ENCODE measurements at places on chromosomes 7 and 10.

DNA sequence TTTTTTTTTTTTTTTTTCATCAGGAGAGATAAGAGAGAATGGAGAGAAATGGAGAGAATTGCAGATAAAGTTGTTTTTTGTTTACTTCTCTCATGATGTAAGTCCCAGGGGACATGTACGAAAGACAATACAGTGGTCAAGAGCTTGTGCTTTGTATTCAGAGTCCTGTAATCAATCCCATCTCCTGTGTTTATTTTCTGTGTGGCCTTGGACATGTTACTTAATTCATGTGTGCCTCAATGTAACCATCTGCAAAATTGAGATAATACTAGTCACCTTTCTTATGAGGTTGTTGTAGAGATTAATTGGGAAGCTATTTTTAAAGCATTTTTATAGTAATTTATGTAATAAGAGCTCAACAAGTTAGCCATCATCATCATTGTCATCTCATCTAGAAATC is 117.5 kb downstream of the CDK14 start:
- no peak for DNase-seq

DNA sequence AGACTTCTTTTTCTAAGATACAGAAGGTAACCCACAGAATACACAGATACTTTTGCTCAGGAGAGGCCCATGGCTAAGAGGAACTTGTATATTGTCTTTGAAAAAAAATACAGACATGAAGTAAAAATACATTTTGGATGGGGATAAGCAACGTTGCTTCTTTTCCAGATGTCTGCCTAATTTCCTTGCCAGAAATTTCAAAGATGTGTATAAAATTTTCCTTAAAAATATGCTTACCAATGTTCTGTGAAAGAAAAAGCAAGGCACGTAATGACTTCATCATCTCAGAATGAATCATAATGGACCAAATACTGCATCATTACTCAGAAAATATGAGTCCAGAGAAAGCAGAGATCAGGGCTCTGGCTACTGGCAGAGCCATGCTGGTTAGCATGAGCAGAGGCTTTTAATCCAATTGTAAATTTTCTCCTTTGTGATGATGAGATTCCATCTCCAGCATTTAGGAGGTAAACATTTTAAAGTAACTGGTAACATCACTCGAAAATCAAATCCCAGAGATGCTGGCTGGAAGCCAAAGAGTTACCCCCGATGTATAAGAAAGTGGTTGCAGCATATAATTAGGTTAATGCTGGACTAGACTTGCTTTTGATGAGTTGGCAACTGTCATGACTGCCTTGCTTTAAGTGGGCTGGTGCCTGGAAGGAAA is 272.5 kb downstream of the SEMA3A start:
- no peak for DNase-seq

GRCh38 chr10:11846542-11846941 is 23.4 kb downstream of the PROSER2 start:
- no peak for DNase-seq

GRCh38 chr7:132569884-132570614 is 6.2 kb downstream of the PLXNA4 start:
- no peak for DNase-seq

GRCh38 chr7:39324139-39324760 is 242.0 kb upstream of the YAE1 start:
- no peak for DNase-seq

- DNase-seq: no peak
Observed at GRCh38 chr7:106514881-106515280, 146.1 kb downstream of the CCDC71L start.

- no peak for DNase-seq
Observed at GRCh38 chr7:20229081-20229480, 11.9 kb upstream of the MACC1 start.

DNA sequence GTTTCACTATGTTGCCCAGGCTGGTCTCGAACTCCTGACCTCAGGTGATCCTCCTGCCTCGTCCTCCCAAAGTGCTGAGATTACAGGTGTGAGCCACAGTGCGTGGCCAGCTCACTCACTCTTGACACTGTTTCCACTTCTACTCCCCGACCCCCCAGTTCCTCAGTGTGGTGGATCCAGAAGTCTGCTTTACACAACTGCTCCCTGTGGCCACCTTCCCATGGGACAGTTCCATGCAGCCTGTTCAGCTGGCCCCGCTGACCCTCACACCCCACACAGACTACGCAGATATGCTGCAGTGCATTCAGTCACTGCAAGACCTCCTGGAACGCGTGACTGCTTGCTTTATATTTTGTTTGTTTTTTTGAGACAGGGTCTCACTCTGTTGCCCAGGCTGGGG is 86.4 kb downstream of the SEPTIN14 start:
- no peak for DNase-seq

GRCh38 chr10:34141032-34141680 is 673.9 kb downstream of the PARD3 start:
- no peak for DNase-seq

- no peak for DNase-seq
Observed at GRCh38 chr10:5305374-5305773, 59.4 kb upstream of the UCN3 start.

GRCh38 chr7:127476618-127477017 is 84.1 kb upstream of the ZNF800 start:
- DNase-seq: no peak

GRCh38 chr10:42553064-42553407 is 85.3 kb downstream of the ZNF33B start:
- DNase-seq: no peak

DNA sequence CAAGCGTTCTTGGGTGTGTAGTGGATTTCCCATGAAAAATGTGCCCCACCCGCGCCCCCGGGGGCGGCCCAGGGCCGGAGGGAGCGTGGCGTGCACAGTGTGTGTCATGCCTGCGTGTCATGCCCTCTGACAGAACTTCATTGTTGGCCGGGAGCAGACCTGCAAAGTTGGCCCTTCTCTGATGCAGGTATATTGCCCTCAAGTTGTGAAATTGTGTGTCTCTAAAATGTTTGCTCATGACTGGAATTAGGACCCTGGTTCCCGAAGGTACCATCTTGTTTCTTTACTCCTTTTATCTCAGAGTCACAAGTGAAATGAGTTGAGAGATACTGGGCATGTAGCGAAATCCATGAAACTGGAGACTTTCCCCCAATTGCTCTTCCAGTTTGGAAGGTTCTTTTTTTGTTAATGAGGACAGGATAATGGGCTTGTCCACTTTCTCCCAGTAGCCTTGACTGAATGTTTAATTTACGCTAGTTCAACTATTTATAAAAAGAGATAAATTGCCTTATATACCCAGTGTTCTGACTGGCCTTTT is 26.2 kb downstream of the ADK start:
- DNase-seq: peak; percentile 58

GRCh38 chr10:46247808-46248569 is 38.8 kb upstream of the ANTXRL start:
- no peak for DNase-seq

GRCh38 chr10:92284112-92284704 is 6.7 kb downstream of the CPEB3 start:
- DNase-seq: no peak

- DNase-seq: no peak
Observed at GRCh38 chr10:86583983-86584382, 62.4 kb upstream of the WAPL start.

- DNase-seq: no peak
Observed at GRCh38 chr10:132187430-132188138, 836 bp downstream of the DPYSL4 start.

DNA sequence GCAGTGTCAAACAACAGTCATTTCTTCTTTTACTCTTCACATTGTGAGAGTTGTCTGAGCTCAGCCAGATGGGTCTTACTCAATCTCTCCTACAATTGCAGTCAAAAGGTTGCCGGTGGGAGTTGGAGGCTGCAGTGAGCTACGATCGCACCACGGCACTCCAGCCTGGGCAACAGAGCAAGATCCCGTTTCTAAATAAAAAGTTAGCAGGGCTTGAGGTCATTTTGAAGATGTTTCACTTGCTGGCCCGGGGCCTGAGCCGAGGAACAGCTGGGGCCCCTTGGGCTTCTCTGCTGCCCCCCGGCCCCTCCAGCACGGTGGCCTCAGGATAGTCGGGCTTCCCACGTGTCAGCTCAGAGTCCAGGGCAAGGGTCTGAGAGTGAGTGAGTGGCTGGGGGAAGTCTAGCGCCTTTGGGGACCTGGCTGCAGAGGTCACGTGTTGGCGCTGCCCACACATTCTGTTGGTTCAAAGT is 40.4 kb downstream of the GTF2IRD1 start:
- no peak for DNase-seq

DNA sequence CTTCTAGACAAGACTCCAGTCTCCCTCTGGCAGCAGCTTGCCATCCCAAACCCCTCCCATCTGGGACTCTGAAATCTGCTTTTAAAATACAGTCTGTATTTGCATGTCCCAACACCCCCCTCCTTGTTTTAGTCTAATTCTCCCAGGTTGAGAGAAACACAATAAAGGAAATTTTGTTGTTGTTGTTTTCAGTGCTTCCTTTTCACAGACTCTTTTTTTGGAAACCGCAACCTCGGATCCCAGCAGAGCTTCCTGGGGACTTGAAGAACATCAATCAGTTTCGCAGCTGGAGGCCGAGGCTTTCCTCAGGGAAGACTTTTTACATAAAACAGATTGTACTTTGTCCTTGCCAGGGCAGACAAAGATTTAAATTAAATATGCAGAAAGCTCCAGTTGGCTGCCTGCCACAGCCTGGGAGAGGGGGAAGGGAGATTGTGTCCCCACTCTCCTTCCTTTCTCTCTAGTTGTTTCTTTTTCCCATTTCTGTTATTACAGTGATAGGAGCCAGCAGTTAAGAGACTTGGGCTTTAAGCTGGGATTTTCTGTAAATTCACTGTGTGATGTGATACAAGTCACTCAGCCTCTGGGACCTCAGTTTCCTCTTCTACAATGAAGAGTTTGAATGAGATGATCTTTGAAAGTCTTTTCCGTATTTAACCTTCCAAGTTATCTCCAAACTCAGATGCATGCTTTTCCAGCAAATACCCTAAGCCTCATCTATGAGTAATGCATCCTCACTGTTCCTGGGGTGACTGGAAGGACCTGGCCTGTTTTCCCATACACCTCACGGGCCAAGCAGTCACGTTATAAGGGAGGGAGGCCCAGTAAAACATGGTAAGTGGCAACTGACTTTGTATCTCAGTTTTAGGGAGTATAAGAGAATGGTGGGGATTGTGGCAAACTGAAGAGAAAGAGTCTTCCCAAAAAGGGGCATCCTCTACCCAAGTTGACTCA is 192.3 kb downstream of the REEP3 start:
- DNase-seq: no peak

- no peak for DNase-seq
Observed at GRCh38 chr7:32126843-32127242, 56.6 kb upstream of the PDE1C start.

GRCh38 chr7:122166740-122167139 is 22.7 kb upstream of the AASS start:
- no peak for DNase-seq

DNA sequence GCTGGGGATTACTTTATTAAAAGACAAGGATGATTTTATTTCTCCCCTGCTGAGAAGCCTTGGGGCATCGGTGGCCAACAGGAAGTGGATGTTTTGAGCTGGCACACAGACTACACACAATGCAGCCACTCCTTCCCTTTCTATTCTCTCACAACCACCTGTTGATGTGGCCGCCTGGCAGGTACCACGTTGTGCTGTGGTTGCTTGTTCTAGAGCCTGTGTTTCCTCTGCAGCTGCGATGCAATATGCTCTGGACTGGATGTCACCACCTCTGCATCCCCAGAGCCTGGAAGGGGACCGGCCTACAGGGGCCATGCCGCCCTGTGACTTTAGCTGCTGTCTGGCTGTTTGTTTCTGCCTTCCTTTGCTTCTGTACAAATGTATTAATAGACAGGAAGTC is 195.7 kb upstream of the CELF2 start:
- DNase-seq: no peak

GRCh38 chr7:40482845-40483244 is 348.0 kb downstream of the SUGCT start:
- DNase-seq: no peak

GRCh38 chr7:32257621-32258020 is 187.4 kb upstream of the PDE1C start:
- no peak for DNase-seq

GRCh38 chr10:51907361-51907760 is 208.0 kb upstream of the CSTF2T start:
- DNase-seq: no peak

- DNase-seq: no peak
Observed at GRCh38 chr10:79139124-79139835, 70.5 kb downstream of the ZMIZ1 start.

GRCh38 chr10:14349081-14349480 is 18.4 kb upstream of the FRMD4A start:
- DNase-seq: no peak

- DNase-seq: no peak
Observed at GRCh38 chr7:51069411-51070083, 247.1 kb downstream of the COBL start.

DNA sequence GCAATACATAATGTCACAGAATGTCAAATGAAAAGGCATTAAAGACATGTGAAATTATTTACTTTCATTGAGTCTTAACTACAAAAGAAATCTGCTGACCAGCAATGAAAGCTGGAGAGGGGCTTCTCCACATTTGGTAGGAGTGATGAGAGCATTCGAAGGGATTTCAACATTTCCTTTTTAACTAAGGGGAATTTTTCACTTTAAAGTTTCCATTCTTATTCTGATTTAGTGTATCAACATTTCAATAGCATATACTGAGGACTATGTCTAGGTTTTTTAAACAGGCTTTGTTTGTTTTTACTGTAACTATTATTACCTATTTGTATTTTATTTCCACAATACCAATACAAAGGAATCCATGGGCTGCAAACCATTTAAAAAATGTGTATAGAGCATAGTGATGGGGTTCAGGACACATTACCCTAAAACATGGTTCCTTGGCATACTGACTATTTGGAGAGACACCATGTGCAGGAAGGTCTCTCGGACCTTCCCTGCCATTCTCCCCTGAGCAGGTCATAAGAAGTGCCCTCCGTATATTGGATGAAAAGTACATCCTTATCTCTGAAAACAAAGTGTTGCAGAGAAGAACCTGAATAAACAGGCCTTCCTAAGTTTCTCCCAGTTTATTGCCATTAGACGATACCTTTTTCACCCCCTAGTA is 278.7 kb downstream of the DOCK4 start:
- DNase-seq: no peak

DNA sequence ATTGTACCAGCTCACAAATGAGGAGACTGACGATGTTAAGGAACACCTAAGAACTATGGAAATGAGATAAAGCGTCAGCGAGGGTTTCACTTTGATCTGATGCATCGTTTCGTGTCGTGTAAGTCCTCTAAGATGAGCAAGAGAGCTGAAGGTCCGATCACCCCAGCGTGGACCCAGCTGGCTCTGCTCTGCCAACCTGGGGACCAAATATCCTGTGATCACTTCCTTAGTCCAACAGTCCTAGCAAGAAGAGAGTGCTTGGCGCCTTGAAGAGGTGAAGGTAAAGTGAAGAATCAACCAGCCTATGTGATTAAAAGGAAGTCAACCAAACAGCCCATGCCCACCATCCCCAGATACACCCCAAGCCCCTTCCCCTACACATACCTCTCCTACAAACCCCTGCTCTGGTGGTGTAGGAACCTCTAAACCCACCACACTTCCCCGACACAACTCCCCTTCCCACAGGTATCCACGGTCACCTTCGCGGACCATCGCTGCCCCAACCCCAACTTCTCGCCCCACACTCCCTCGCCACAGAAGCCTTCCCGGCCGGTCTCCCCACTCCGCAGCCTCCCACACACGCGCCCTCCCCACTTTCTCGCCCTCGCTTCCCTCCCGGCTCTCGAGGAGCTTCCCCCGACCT is 722 bp downstream of the UPF2 start:
- peak; percentile 10 for DNase-seq

GRCh38 chr7:94338921-94339371 is 55.7 kb upstream of the COL1A2 start:
- no peak for DNase-seq

Measured in activated CD4-positive, alpha-beta T cell treated with anti-CD3 and anti-CD28 coated beads for 4 hours (primary cell).